ENCODE measurements at places on chromosomes 12 and 14.
A peak's percentile ranks its signal among the peaks of the same experiment; 100 is the strongest.

DNA sequence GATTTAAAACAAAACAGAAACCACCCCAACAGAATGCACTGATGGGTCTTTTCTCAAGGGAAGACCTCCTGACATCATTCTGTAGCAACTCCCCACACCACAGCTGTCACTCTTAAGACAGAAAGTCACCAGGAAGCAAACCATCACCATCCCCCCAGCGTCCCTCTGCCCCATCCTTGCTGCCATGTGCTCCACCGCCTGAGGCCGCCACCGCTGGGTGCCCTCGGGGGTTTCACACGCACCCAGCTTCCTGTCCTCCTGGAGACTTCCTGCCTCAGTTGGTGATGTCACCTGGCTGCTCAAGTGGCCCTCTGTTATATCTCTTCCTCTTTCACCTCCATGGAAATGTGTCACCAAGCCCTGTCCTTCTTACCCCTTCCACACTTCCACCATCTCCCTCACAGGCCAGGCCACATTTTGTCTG is 71.4 kb upstream of the GPR68 start:
- DNase-seq, result peak; percentile 61

- DNase-seq, result no peak
Observed at GRCh38 chr12:107748472-107748871, 12.5 kb downstream of the PRDM4 start.

- no peak for DNase-seq
Observed at GRCh38 chr12:103930787-103931735, 851 bp downstream of the HSP90B1 start.

GRCh38 chr12:75738486-75738885 is 227.1 kb upstream of the KRR1 start:
- no peak for DNase-seq

DNA sequence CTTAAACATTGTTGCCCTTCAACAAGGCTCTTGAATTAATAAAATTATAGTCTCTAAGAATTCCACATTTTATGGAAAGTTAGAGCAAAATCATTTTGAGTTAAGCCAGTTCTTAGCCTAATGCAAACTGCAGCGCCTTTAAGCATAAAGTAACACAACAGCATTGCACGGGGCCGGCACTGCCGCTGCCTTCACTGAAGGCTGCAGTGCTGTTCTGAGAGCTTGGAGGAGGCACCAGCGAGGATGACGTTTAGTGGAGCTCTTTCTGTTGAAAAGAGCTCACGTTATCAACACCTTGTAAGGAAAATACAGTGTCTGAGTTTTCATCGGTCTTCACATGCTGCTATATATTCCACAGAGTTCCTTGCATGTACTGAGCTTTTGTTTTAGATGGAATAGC is 38.3 kb upstream of the DYNC1H1 start:
- no peak for DNase-seq

- DNase-seq, result no peak
Observed at GRCh38 chr12:50979369-50980052, 27.2 kb downstream of the HIGD1C start.

- no peak for DNase-seq
Observed at GRCh38 chr12:4270016-4270830, 3.3 kb upstream of the CCND2 start.

GRCh38 chr12:6745741-6746525 is 7.0 kb downstream of the MLF2 start:
- no peak for DNase-seq
